ENCODE measurements at places on chromosomes 12 and 14. TPM values are rescaled to one million over a fixed set of nuclear protein-coding genes. Genes with fewer than 3 reads are reported as not detected.

- no peak for DNase-seq
These were observed 980 bp upstream of the RNASE8 start for GRCh38 chr14:21056520-21057163.

DNA sequence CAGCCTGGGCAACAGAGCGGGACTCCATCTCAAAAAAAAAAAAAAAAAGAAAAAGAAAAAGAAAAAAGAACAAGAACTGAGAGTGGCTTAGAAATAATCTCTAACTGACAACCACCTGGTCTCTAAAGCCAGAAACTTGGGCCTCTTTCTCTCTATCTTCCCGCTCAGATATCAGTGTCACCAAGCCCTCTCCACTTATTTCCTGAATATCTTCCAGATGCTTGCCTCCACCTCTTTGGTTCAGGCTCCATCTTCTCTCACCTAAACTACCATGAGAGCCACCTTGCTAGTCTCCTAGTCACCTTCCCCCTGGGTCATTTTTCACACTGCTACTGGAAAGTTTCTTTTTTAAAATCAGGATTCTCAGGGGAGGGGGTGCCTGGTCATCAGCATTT, 1.8 kb upstream of the TM9SF1 start:
- DNase-seq = no peak

DNA sequence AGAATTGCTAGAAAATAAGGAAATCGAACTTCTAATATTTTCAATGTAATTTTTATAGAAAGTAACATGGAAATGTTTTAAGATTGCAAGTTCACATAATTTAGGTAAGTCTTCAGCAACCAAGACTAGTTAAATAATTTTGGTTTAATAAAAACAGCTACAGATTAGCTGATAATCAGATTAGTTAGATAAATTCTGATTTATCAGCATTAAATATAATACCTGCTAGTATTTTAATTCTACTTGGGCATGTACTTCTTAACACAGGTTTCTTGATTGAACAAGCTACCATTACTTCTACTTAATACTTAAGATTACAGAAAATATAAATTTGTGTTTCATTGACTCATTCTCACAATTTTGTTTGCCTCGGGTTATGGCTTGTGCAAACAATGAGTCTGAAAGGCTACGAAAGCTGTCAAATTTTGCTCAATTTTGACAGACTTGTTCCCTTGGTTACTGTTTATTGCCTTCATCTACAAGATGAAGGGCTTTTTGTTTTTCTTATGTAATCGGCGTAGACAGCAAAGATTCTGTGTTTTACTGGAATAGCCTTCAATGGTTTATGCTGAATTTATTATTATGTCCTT, 116.1 kb upstream of the NUDT4 start:
- DNase-seq = no peak

- no peak for DNase-seq
These were observed 15.8 kb downstream of the WNT5B start for GRCh38 chr12:1644534-1645438.

DNA sequence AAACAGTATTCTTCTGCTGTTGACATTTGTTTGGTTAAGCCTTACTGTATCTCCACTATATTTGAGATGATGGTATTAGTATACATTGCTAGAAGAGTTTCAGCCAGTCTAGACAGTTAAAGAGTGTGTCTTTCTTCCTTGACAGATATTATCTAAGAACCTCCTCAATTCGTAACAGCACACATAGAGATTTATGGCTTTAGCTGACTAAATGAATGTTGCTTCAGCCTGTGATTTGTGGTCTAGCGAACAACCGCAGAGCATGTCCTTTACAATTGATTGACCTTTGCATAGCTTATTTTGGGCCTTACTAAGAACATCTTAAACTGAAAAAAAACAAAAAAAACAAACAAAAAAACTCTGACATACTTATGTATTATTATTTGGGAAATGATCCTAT, 122.2 kb downstream of the DAAM1 start:
- no peak for DNase-seq

GRCh38 chr14:67522270-67522669, 10.8 kb upstream of the PLEKHH1 start:
- DNase-seq = no peak

DNA sequence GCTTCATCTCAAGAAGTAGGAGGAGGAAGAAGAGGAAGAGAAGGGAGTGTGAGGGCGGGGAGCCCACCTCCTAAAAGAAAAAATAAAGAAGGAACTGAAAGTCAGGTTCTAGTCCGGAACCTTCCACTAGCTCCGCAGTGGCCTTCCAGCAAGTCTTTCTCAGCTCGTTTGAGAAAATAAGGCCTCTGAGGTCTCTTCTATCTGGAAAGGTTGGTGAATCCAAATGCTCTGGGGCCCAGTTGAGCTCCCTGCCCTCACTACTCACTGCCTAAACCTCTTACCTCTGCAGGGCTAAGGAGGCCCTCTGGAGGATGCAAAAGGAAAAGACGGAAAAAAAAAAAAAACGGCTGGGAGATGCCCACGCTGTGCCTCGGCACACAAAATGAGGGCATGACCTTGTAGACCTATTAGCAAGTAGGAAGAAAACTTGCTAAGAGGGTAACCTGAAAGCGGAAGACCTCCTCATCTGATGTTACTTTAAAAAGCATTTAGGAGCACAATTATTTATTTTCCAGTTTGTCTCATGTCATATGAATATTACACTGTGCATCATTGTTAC, 35.9 kb downstream of the FBLN5 start:
- no peak for DNase-seq

DNA sequence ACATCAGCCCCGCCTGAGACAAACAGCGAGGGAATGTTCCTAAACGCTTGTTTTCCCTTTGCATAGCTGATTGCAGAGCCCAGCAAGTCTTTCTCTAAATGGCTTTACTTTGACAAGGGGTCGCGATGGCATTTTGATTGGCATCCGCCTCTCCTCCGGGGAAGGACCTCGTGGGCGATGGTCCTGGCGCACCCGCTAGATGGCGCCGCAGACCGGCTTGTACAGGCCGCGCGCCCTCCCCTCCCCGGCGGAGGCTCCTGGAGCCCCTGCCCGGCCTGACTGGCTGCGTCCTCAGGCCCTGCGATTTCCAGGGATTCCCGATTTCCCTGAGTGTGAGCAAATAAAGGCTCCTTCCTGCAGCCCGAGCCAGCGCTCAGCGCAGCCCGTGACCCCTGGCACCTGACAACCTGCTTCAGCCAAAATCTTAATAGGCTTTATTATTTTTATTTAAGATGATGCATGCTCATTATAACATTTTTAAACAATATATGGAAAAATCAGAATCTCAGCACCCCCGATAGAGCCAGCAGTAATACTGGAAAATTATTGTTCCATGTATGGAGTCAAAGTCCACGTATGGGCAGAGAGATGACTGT, 468.3 kb downstream of the AACS start:
- DNase-seq = no peak

DNA sequence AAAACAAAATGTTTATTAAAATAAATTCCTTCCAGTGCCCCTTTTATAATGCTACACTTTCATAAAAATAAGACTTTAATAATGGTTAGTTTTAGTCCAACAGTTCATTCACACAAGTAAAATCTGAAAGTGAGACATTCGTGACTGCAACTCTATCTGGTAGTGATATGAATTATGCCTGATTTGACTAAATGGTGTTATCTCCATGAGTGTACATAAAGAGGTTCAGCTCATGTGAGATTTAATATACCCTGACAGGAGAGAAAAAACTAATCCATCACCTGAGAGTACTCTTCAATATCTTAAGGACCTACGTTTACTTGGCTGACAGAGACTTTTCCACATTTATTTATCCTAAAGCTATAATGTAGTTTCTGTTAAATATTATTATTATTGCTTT, 34.0 kb downstream of the ERO1A start:
- DNase-seq = no peak

GRCh38 chr12:111248236-111249017, 120.5 kb downstream of the PHETA1 start:
- DNase-seq = no peak

DNA sequence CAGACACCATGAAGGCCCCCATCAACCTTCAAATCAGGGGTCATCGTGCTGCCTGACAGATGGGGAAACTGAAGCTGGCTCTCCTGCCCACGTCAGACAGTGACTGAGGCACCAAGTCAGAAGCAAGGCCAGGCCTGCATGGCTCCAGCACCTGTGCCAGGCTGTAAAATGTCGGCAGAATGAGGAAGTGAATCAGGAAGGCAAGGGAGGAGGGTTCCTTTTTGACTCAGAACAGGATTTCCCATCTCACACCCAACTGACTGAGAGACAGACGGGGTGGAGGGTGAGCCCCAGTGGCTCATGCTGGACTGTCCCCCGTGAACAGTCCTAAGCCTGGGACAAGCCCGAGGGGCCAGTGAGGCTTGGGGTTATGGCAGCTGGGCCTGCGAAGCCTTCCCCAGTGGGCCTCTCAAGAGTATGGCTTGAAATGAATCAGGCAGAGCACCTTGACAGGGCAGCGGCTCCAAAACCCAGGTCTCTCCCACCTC, 20.9 kb downstream of the SYNE3 start:
- DNase-seq = no peak

DNA sequence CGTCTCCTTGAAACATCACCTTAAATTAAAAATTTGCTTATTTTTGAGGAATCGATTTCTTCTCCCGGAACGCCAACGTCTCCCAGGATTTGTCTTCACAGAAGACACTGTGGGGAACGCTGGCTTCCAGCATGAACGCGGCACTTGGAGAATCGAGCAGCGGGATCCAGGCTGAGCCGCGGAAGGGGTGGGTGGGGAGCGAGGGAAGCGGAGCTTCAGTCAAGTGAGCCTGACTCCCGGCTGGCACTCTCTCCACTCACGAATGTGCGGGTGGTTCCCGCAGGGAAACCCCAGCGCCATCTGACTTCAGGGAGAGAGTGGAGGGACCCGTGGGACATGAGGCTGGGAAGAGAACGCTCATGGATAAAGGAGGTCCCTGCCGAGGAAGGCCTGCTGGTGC, 506.0 kb upstream of the TMEM132C start:
- no peak for DNase-seq

- DNase-seq = no peak
These were observed 4.2 kb downstream of the KRT82 start for GRCh38 chr12:52401926-52402325.

GRCh38 chr12:18383203-18383602, 121.9 kb downstream of the PIK3C2G start:
- no peak for DNase-seq

GRCh38 chr14:101230851-101231550, 327.5 kb upstream of the RTL1 start:
- DNase-seq = no peak

GRCh38 chr12:4148418-4149056, 125.0 kb upstream of the CCND2 start:
- DNase-seq = peak; percentile 58

DNA sequence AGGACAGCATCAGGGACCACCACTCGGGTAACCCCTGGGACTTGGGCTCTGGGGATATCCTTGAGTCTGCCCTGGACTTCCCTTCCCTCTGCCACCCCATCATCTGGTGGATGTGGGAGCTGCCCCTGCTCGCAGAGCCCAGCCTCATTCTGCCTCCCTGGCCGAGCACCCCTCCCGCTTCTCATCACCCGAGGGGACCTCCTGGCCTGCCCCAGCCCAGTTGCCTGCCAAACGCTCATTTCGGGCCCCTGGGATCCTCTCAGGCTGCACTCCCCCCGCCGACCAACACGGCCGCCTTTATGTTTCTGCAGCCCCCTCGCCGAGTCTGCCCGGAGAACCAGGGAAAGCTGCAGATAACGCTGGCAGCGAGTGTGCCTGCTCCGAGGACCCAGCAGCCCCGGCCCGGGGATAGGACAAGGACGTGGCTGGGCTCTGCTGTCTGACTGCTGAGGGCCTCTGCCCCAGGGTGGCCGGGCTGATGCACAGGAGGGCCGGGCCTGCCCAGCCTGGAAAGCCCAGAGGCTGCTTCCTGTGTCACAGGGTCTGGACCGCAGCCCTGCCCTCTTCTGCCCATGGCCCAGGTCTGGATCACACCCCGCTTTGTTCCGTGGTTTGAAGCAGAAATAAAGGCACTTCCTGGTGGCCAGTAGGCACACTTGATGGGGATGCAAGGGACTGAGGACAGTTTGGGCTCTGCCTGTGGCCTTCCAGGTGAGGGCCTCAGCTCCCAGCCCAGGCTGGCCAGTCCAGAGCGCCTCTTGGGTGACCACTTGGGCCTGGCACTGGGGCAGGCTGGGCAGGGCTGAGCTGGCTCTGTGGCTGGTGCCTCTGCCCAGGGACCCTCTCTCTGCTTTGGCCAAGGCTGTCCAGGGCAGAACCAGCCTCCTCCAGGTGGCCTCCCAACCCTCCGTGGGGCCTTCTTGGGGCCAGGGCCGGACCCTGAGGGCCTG, 4.9 kb upstream of the EXOC3L4 start:
- DNase-seq = no peak

DNA sequence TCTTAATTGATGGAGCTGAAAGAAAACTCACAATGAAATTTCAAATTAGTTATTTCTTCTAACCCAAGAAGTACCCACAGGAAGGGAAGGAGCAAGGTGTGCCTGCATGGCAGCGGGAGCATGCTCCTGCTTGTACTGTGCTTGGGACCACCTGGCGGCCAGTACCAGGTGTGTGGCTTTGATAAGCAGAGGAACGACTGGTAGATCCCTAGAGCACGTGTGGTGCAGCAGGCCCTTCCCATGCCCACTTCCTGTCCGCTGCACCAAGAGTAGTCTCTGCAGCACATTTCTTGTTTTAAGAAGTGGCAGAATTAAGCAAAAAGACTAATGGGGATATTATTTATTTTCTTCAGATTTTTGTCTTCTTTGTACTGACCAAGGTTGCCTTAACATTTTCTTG, 122.3 kb upstream of the ATF1 start:
- no peak for DNase-seq

- DNase-seq = no peak
These were observed 432.9 kb downstream of the ZFP36L1 start for GRCh38 chr14:68359837-68360552.

DNA sequence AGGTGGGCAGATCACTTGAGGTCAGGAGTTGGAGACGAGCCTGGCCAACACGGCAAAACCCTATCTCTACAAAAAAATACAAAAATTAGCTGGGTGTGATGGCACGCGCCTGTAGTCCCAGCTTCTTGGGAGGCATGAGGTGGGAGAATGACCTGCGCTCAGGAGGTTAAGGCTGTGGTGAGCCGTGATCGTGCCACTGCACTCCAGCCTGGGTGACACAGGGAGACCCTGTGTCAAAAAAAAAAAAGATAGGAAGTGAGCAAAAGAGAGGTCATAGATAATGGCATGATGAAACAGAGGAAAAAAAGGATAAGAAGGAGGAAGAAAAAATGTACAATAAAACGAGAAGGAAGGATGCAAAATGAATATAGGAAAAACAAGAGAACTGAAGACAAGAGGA, 159.5 kb downstream of the ETV6 start:
- DNase-seq = no peak

GRCh38 chr12:107736914-107737313, 24.0 kb downstream of the PRDM4 start:
- peak; percentile 45 for DNase-seq

GRCh38 chr14:99323603-99324185, 51.7 kb upstream of the BCL11B start:
- no peak for DNase-seq

- DNase-seq = no peak
These were observed 481.4 kb upstream of the TMEM132C start for GRCh38 chr12:127785540-127785939.

GRCh38 chr12:123713398-123713797, 1.2 kb downstream of the ATP6V0A2 start:
- DNase-seq = no peak

- no peak for DNase-seq
These were observed 154.3 kb downstream of the TMX1 start for GRCh38 chr14:51394384-51394783.

Gene OVCH1
- total RNA-seq = not detected

Gene SLCO1A2
- total RNA-seq = not detected

Gene CLBA1
- total RNA-seq = 0.84 TPM

Gene KIF5A
- total RNA-seq = 0.69 TPM

Gene KLRC2
- total RNA-seq = 3.6 TPM

Gene TAS2R42
- total RNA-seq = not detected

Gene PPP1CC
- 147 TPM for total RNA-seq

Gene SP1
- total RNA-seq = 33.5 TPM

Gene KRT2
- 1.4 TPM for total RNA-seq

All from CD8-positive, alpha-beta T cell (primary cell).